Activated CD4-positive, alpha-beta T cell treated with anti-CD3 and anti-CD28 coated beads, Interleukin-2, amount 10 ng/mL, durations not matched to agents 24 days and 14 days (primary cell): ENCODE measurements at places on chromosomes 7 and 10. TPM values are rescaled to one million over a fixed set of nuclear protein-coding genes. Genes with fewer than 3 reads are reported as not detected.
A peak's percentile ranks its signal among the peaks of the same experiment; 100 is the strongest.

MSMB gene
- total RNA-seq, result not detected in 2 replicates

PNLIP gene
- not detected in 2 replicates for total RNA-seq

- DNase-seq, result no peak
- H3K4me3 ChIP-seq, result no peak overlapping the region
- no peaks in the 10 kb centered on the region for H3K27me3 ChIP-seq
- H3K4me1 ChIP-seq, result no peaks in the 10 kb centered on the region
Observed at GRCh38 chr10:16280595-16280994, 156.2 kb upstream of the PTER start.

DNA sequence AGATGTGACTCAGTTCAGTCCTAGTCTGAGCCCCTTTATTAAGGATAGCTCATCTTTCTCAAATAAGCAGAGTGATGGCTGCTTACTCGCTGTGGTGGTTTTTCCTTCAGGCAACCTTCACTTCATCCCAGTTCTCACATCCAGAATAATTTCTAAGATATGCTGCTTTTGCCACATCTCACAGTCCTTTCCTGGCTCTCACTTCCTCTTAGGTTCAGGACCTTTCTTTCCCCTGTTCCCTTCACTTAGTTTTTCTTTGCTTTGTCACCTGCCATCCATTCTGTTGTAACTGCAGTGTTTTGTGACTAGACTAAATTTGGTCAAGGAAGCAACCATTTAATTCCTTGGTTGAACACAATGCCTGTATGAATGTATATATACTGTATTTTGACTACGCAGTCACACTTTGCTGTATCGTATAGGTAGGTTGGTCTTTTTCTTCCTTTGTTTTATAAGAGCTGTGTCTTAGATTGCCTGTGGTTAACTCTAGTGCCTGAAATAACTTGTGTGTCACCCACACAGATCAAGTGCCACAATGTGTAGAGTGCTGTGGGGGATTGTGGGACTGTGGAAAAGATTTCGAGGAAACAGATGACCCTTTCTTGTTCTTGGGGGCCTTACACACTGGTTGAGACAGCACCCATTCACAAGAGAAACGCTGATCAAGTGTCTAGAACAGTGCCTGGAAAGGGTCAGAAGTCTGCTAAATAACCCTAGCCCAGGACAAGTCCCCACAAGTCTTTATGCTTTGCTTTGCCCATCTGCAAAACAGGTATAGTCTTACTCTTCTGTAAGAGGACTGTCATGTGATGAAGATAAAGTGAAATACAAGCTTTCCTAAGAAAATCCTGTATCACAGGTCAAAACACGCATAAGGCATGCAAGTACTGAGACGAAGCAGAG, 2.6 kb downstream of the ZNF655 start:
- no peak for DNase-seq
- H3K36me3 ChIP-seq, result peaks cover 66% of the 10 kb centered on the region
- H3K27ac ChIP-seq, result peak overlapping the region; percentile 69
- no peaks in the 10 kb centered on the region for H3K27me3 ChIP-seq
- peaks cover 45% of the 10 kb centered on the region for H3K4me1 ChIP-seq
- peak overlapping the region; percentile 55 for H3K4me3 ChIP-seq

GRCh38 chr10:126229686-126230085, 158.6 kb downstream of the ADAM12 start:
- no peak for DNase-seq
- H3K36me3 ChIP-seq, result no peaks in the 10 kb centered on the region
- H3K27ac ChIP-seq, result no peak overlapping the region
